IMR-90 (cell line): ENCODE measurements at places on chromosomes 5 and 9. TPM values are rescaled to one million over a fixed set of nuclear protein-coding genes. Genes with fewer than 3 reads are reported as not detected.

GRCh38 chr9:117044241-117044640 lies 357.1 kb downstream of the TRIM32 start:
- DNase-seq = no peak

- DNase-seq = no peak
Observed at GRCh38 chr9:19151425-19152159, 24.3 kb upstream of the PLIN2 start.

- peak; percentile 43 for DNase-seq
Observed at GRCh38 chr5:87127956-87128687, 139.6 kb upstream of the RASA1 start.

- no peak for DNase-seq
Observed at GRCh38 chr5:3671337-3671736, 75.7 kb downstream of the IRX1 start.

DNA sequence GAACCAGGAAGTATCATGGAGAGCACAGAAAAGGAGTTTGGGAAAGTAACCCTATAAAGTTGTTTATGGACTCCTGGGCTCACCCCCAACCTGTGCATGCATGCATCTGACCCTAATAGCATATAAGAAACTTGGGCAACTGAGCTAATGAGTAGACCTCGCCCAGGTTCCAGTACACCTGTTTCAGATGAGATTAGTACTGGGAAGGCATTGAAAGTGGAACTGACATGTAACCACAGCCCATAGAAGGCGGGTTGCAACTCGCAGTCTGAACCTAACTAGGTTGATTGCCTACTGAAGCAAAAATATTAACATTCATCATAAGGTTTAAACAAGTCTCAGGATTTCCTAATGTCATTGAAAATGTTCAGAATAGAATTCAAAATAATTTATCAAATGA lies 87.0 kb downstream of the WNK2 start:
- DNase-seq = no peak

Gene ROPN1L
- total RNA-seq = 0.28 and 0.36 TPM in 2 replicates

Gene PRSS3
- 16.4 and 26.9 TPM in 2 replicates for total RNA-seq
